ENCODE measurements at places on chromosomes 2 and 18.

GRCh38 chr2:226154610-226155009, 645.0 kb downstream of the IRS1 start:
- no peak for DNase-seq

DNA sequence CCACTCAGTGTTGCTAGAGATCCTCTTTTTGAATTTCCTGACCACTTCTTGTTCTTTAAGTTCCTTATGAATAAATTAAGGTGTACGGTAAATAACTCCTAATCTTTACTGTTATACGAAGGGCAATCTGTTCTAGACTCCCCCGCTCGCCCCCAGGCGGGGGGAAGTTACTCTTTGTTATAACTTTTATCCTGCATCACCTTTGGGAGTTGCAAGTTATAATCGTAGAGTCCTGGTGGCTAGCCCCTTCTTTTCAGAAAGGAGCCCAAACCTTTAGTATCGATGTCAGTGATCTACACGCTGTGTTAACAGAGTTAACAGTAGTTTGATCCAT, 652 bp downstream of the GCA start:
- DNase-seq: no peak

DNA sequence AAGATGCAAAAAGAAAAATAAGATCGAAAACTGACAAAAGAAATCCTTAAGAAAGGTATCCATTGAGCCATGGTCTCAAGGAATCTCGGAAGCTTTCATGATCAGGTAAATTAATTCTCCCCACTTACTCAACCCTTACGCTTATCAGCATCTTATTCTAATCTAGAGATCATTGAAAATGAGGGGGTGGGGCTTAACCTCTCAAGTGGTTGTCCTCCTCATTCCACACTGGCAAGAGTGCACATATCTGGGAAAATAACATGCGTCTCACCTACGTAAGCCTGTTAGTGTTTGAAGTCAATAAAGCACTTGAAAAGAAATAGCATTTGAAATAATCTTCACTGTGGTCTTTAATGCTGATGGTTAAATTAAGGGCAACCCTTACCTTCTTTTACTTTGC, 82.5 kb upstream of the NEUROD1 start:
- DNase-seq: no peak

GRCh38 chr2:171785450-171785849, 98.2 kb downstream of the DYNC1I2 start:
- no peak for DNase-seq

DNA sequence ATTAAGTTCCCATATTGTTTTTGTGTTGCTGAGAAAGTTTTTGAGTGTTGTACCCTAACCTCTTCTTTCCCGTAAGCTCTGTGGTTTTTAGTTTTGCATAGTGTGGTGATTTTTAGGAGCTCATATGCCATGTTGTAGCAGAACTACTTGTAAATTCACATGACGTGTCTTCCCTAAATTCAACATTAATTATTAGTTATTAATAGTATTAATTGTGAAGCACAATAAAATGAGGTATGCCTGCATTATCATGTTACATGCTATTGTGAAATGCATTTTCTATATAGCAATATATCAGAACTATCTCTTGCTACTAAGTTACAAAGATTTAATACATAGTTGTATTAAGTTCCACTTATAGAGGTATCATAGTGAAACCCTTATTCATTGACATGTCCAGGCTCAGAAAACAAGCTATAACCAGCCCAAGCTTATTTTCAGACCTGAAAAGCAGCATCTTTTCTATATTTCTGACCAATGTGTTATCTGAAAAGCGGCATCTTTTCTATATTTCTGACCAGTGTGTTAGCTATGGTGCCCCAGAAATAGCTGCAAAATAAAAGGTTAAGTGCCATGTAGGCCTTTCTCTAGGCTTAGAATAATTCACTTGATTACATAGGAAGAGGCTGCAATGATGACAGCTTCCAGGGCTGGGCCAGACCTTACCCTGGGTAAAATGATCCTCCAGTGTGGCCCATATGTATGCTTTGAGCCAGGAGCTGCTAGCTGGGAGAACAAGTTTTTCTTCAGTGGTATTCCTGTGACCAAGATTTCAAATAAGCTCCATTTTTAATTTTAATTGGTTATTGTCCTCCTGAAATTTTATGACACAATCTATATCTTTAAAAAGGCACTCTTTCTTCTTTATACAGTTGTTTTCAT, 21.6 kb downstream of the EPAS1 start:
- peak; percentile 32 for DNase-seq

DNA sequence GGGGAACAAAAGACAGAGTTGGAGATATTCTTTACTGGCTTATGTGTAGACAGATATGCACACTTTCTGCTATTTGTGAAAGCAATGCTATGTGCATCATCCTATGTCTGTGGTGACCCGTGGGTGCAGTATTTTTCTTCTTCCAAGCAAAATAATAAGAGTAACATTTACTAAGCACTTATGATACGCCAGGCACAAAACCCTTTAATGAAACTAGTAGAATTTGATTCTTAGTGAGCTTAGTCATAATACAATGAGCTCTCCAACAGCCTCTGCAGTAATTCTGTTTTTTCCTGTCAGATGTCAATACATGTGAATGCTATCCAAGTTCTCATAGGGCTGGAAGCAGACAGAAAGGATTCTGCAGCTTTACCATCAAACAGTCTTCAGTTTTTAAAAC, 130.6 kb downstream of the RAD51AP2 start:
- DNase-seq: no peak

DNA sequence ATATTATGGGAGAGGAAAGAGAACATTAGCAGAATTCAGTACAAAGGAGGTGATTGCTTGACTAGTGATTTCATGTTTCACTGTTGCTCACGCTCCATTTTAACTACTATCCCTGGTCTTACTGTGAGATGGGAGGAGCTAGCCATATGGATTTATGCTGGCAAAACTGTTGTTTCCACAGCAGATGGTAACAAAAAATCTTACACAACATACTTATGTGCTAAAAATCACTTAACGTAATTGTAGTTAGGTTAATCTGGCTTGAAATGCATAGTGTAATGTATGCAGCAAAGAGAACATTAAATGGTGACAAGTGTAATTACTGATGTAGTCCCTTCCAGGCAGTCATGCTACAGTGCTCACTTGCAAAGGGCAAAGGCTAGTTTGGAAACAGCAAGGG, 155.6 kb upstream of the LYPD1 start:
- no peak for DNase-seq
